ENCODE measurements at places on chromosomes 4 and X.

DNA sequence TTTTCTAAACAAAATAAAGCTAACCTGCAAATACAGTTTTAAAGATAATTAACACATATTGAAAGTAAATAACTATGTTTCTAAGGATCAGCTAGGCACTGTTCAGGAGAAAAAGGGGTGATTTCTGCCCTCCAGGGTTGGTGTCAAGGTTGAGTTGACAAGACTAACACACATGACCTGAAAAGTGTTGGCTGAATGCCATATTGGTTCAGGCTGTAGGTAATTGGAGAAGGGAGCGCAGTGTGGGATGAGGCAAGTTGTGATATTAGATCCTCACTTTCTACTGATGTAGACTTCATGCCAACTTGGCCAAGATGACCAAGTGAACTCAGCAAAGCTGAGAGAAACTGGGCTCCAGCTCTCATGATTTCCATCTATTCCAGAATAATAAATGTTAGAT lies 42.2 kb downstream of the PPM1K start:
- no peak for DNase-seq

GRCh38 chr4:70269674-70270073 lies 27.3 kb downstream of the CSN3 start:
- DNase-seq, result no peak

GRCh38 chr4:92090887-92091286 lies 212.9 kb upstream of the GRID2 start:
- DNase-seq, result no peak

- DNase-seq, result no peak
Measured at GRCh38 chr4:64001229-64001898, 407.9 kb downstream of the TECRL start.

- DNase-seq, result no peak
Measured at GRCh38 chr4:73593631-73594241, 26.5 kb downstream of the RASSF6 start.

GRCh38 chrX:148771440-148771839 lies 271.0 kb downstream of the AFF2 start:
- DNase-seq, result no peak

Measured in stimulated activated CD4-positive, alpha-beta T cell treated with anti-CD3 and anti-CD28 coated beads, Interleukin-1b, Interleukin-23, amount 100 ng/mL, for 48 hours (primary cell).